NCI-H1092 (cell line): ENCODE measurements at places on chromosomes 3 and 15.

GRCh38 chr3:133756716-133757694, 10.8 kb downstream of the TF start:
- no peak for DNase-seq

- DNase-seq: no peak
These were observed 43.3 kb upstream of the SLCO2A1 start for GRCh38 chr3:134072881-134073582.

- no peak for DNase-seq
These were observed 328.3 kb downstream of the RYR3 start for GRCh38 chr15:33639051-33639450.

- no peak for DNase-seq
These were observed 302.9 kb upstream of the TRIM42 start for GRCh38 chr3:140375002-140375401.

GRCh38 chr15:66721954-66722353, 19.9 kb downstream of the SMAD6 start:
- DNase-seq: no peak

GRCh38 chr15:71517751-71518150, 292.6 kb upstream of the NR2E3 start:
- DNase-seq: no peak

DNA sequence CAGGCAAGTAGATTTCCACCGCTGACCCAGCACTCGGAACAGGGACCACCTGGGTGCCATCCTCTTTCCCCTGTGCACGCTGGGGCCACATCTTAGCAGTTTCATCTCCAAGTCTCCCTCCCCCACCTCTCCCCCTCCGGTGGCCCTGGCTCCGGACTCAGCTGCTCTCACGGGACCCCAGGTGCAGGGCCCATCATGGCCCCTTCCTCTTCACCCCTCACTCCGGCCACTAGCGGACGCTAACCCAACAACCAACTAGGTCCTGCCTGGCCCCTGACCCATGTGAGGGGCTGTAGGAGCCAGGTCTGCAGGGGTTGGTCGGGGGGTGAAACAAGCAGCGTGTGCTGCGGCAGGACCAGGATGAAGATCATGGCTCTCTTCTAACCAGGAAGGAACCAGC, 31.3 kb upstream of the IQSEC1 start:
- no peak for DNase-seq

GRCh38 chr15:31740203-31740602, 290.1 kb upstream of the CHRNA7 start:
- DNase-seq: no peak

DNA sequence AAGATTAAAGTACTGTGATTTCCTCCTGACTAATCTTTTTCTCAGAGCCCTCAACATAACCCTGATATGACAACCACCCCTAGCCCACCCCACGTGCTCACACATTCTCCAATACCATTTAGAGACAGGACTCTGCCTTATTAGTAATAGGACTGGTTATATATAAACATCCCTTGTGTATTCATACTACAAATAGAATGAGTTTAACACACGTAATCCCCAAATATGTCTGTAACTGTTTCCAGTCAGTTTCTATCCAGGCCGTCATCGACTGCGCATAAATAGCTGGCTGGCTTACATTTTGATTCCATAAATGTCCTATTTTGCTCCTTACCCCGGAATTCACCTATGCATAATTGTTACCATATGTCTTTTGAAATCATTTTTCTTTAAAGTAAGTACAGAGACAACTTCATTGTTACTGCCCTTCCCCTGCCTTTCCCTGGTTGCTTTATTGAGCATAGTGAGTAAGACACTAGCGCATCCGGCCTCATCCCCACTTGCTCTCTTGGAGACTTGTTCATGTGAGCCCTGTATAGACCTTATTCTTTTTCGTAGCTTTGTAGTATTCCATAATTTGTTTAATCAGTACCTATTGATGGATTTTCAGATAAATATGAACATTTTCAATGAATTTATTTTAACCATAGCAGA, 3.5 kb upstream of the P2RY14 start:
- DNase-seq: no peak

GRCh38 chr3:133213937-133214336, 175.7 kb downstream of the TMEM108 start:
- DNase-seq: no peak

DNA sequence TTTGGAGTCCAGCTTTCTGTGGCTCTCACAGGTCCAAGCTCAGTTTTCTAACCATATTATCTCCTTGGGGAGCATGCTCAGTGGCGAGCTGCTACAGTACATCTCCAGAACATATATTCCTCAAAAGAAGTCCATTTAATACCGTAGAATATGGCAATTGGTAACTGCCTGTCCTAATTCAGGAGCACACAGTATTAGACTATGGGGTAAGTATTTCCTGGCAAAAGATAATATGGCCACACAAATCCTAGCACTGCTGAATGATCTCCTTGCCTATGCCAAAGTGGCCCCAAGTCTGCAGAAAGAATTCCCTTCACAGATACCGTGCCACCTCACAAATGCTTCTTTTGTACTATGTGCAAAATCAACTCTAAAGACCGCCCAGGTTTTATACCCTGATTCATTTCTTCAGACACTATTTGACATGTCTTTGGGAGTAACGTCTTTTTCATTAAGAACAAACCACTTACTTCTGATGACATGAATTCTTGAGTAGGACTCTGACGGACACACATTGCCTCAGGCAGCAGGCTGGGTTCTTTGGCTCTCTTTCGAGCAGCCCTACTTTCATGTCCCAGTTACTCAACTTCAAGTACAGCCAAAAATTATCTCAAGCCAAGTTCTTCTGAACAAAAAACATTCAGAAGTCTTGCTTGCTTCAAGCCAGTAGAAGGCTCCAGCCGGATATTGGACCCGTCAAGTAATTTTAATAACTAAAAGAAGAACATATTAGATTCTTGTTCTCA, 368.3 kb upstream of the DCBLD2 start:
- no peak for DNase-seq

DNA sequence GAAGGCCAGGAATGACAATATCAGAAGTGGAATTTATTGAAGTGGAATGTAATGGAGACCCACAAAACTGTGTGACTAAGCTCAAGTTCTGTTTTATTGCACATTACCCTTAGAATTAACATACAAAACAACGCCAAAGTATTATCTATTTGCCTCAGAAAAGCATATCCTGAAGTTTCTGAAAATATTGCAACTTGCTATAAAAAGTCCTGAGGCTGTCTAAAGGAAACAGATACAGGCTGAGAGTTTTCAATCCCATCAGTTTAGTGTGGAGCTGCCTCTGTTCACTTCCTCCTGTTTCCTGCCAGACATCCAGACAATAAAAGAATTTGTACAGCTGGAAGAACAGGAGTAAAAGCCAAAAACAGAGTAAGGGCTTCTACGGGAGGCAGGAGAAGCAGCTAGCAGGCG, 108.8 kb downstream of the FBN1 start:
- no peak for DNase-seq

DNA sequence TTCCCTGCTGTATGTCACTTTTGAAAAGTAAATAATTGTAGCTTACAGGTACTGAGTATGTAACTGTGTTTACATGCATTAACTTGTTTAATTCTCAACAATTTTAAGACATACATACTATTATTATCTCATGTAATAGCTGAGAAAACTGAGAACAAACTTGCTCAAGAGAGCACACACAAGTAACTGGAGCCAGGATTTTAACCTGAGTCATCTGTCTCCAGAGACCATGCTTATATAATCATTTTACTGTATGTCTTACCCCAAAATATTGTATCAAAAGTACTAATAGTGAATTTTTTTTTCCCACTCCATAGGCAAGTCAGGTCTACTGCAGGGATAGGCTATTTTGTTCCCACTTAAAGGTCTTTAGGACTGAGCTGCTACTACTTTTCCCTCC, 95.4 kb downstream of the FEZF2 start:
- DNase-seq: no peak

DNA sequence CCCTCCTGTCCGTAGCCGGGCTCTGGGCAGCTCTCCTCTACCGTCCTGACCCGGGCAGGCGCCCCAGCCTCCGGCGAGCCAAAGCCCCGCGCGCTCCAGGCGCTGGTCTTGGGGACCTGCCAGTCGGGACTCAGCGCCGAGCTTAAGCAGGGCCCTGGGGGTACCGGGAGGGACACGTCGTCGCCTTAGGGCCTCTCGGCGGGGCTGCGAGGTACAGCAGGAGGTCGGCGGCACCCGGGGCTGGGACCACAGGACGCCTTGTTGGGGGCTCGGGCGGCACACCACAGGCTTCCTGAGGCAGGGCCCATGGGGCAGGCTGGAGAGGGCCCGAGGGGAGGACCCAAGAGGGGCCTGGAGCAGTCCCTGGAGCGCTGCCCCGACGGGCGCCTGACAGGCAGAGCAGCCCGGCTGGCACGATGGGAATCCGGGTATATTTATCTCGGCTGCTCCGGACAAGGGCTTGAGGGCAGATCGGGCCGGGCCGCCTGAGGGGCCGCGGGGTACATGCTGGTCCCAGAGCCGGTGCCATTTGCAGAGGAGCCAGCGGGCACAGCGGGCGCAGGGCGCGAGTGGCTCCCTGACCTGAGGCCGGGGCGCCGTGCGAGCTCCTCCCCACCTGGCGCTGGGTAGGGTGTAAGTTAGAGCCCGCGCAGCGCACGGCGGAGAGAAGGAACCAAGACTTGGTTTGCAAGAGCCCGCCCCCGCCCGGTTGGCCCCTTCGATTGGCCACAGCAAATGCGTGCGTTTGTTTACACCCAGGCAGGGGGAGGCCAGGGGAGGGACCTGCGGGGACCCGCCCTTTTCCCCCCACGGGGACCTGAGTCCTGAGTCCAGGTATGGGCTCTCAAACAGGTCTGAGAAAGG, 574 bp downstream of the SLC38A3 start:
- DNase-seq: no peak

DNA sequence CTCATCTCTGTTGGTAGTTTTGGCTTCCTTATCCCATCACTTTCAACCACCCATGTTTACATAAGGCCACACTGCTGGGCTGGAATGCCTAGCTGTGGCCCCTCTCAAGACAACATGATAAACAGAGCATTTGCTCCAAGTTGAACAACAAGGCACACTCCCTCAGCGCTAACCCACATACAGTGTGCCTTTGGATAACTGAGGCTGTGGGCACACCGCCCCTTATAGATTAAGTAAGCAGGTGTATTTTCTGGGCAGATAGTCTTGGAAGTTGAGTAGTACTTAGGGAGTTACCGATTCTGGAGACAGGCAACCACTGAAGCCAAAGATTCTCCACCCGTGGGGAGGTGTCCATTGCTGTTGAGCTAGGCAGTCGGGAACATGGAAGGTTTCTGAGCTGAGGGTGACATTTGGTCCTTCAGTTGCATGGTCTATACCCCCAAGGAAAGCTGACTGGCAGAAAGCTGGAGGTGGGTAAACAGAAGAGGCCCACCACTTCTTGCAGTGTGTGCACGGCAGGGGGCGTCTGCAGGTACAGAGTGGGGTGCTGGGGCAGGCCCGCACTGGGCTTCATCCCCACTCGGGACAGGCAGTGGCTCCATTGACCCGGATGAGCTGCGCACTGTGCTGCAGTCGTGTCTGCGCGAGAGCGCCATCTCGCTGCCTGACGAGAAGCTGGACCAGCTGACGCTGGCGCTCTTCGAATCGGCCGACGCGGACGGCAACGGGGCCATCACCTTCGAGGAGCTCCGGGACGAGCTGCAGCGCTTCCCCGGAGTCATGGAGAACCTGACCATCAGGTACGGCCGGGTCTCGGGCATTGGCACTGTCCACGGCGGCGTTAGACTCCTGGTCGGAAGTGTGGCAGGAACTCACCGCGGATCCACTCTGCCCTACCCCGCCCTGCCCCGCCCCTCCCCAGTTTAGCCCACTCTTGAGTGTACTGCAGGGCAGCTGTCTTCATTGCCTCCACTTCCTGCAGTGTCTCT, 16.8 kb downstream of the NOX5 start:
- no peak for DNase-seq

- no peak for DNase-seq
These were observed 6.6 kb downstream of the VWA5B2 start for GRCh38 chr3:184236033-184236410.

- no peak for DNase-seq
These were observed 78.0 kb upstream of the PXYLP1 start for GRCh38 chr3:141153679-141153966.

DNA sequence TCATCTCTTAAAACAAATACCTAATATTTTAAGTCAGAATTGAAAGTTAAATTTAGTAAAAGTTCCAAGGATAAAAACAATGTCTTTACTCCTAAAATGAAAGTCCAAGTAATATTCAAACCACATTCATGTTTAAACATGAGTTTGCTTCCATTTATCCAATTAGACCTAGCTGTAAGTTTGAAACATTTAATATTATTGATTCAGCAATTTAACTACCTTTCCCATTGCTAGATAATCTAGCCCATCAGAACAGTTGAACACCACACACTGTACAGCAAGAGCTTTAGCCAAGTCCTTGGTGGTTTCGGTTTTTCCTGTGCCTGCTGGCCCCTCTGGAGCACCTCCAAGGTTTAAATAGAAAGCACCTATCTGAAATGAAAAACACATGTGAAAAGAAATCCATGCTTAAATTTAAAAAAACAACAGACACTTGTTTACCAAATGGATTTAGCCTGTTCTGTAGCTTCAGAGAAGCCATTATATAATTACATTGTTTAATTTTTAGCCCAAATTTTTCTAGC, 97.8 kb downstream of the DNAH12 start:
- no peak for DNase-seq

- no peak for DNase-seq
These were observed 5.0 kb downstream of the GPR156 start for GRCh38 chr3:120280026-120280425.

DNA sequence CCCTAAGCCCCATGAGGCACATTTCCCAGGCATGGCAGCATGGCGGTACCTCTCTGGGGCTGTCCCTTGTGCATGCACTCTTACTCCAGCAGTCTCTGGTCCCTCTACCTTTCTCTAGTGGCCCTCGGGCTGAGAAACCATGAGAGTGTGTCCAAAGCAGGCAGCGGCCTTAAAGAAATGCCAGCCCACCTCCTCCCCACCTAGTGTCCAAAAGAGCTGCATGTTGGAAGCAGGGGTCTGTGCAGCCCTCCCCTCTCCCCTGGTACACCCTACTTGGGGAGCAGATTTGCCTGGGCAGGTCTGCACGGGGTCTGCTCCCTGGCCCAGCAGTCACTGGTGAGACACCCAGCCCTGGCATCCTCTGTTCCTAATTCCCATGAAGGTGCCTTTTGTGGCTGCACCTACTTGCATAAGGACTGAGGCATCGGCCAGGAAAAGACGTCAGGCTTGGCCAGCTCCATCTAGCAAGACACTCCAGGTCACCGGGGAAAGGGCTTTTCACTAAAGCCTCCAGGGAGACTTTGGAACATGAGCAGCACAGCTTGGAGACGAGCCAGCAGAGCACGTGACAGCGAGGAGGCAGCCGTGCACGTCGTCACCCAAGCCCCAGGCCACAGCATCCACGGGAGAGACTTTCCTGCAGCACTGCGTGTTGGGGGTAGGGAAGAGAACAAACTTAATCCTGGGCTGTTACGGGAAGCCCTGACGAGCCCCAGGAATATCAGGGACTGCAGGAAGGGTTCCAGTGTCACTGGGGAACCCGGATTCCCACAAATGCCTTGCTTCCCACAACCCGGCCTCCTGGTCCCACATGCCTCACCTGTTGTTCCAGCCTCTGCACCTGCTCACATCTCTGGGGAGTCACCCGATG, 38.8 kb downstream of the TM2D3 start:
- DNase-seq: peak; percentile 75

DNA sequence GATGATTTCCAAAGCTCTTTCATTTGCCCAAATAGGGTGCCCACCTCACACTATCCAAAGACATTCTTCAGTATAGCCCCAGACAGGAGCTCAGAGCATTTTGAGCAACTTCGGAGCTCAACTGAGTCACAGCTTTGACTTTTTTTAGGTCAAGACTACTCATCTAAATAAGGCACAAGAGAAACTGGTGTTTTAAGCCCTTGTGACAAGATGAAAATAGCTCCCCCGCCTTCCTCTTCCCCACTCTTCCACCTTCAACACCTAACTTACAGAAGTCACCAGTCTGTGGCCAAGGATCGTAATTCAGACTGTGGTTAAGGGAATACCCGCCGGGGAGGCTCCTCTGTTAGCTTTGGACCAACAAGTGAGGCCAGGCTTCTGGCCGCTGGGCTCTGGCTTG, 60.4 kb upstream of the CA12 start:
- DNase-seq: no peak
